ENCODE measurements at places on chromosomes 7 and 10.

DNA sequence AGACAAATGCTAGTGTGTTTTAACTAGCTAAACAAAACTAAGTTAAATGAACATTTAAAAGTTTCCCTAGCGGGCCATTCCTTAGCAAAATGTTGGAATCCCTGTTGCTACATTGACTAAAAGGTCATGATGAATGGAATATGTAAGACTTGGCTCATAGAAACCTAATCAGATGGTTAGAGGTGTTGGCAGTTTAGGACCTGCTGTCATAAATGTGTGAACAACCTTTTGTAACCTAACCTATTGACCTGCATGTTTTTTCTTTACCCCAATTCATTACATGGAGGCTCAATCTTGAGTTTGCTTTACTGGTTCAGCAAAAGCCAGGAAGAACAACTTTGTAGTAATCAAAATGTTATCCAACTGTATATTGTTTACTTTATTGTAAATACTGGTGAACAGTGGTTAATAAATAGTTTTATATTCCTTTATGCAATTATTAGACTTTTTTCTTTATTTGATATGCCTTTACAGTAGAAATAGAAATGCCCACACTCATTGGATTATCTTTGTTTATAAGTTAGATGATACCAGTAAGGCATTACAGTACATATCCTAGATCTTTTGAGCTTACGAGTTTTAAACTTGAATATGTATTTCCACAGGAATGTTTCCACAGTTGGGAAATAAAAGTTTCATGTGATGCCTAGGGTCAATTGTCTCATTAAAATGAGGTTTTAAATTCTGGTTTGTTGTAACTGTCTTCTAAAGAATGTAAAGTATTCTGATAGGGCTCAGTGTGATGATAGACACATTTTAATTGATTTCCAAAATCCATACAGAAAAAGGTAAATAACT lies 11.6 kb downstream of the CBX3 start:
- DNase-seq: no peak

GRCh38 chr7:105199386-105199785 lies 185.4 kb downstream of the KMT2E start:
- DNase-seq: no peak

DNA sequence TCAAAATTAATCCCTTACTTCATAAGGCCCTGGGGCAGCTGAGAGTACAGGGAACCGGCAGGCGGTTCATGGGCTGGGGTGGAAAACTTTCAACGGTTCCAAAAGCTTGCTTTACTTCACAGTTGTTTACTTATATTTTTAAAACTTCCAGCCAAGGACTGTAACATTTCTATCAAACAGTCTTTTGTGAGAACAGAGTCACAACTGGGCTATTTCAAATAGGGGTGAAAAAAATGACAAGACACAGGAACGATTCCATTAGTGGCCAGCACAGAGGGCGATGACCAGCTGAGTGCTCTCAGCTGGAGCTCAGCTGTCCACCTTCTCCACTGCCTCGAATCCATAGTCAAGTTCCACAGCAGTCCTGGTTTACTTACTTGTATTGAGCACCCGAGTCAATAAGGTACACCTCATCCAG lies 48.2 kb downstream of the XPNPEP1 start:
- DNase-seq: no peak

GRCh38 chr10:1376384-1376945 lies 320.3 kb downstream of the WDR37 start:
- no peak for DNase-seq

GRCh38 chr10:30818010-30818660 lies 188.6 kb upstream of the LYZL2 start:
- DNase-seq: no peak

DNA sequence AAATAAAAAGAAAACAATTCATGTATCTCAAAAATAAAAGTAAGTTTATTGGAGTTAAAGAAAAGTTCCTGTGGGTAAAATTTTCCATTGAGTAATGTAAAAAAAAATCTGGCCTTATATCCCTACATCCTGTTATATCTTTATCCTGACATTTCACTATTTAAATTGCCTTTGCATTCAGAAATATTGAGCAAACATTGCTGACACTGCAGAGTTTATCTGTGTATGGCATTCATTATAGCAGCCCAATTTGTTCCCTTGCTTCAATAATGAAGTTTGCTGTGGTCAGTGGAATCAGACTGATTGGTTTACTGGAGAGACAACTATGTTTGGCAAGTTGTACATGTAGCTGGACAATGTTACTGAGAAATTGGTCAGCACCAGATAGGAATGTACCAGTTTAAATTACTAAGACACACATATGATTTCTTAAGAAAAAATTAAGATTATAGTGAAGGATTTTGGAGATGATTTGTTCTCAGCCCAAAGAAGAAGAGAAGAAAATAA lies 271.7 kb downstream of the ANKRD7 start:
- no peak for DNase-seq

DNA sequence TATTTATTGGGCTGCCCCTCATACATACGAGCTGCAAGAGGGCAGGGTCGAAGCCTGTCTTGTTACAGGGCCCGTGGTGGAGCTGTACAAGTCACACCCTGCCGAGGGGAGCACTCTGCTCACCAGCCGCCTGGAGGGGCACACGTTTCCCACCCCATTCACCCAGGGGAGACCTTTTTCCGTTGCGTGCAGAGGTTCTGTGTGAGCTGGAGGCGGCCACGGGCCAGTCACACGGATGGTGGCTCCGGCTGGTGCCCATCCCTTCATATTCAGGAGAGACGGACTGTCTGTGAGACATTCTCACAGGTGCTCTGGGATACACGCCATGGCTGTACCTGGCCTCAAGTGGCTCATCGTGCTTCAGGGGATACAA lies 47.9 kb upstream of the FAM20C start:
- DNase-seq: no peak

DNA sequence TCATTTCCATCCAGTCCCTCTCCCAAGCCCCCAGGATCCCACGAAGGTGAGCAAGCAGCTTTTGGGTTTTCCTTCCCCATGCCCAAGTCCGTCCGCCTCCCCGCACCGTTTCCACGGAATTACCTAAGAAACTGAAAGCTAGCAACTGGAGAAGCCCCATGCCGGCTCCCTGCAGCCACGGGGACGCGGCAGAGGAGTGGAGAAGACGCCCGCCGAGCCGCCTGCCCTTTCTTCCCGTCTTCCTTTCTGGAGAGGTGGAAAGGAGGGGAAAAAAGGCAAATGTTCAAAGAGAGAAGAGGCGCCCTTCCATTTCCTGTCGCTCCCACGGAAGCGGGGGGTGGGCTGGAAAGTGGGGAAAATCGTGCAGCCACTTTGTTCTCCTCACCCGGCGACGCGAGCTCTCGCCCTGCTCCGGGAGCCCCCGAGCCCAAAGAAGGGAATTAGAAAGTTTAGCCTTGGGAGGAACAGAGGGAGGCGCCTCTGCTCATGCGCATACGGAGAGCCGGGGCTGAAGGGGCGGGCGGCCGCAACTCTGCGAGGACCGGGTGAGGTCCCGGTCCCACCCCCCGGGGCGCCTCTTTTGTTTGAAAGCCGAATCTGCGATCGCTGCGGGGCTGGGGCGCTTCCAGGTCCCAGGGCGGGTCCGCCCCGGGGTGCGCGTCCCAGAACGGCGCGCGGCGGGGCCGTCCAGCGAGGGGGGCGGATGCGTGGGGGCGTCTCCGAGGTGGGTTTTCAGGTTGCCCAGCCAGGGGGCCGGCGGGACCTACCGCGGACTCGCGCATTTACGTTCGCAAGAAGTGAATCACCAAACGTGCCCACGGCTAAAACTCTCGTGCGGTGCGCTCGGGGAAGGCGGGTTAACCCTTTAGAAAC lies at the start of gene LAMB1:
TSS of gene LAMB1 (minus strand) at position 436 of the 873 bp plus-strand sequence. CDS start at position 160, 276 bp downstream.
- peak; percentile 83 for DNase-seq

GRCh38 chr7:155489862-155490696 lies 32.1 kb downstream of the EN2 start:
- no peak for DNase-seq

- DNase-seq: no peak
Observed at GRCh38 chr7:130490888-130491804, 739 bp upstream of the MEST start.

- peak; percentile 11 for DNase-seq
Observed at GRCh38 chr7:134750083-134751062, 29.1 kb upstream of the CALD1 start.

DNA sequence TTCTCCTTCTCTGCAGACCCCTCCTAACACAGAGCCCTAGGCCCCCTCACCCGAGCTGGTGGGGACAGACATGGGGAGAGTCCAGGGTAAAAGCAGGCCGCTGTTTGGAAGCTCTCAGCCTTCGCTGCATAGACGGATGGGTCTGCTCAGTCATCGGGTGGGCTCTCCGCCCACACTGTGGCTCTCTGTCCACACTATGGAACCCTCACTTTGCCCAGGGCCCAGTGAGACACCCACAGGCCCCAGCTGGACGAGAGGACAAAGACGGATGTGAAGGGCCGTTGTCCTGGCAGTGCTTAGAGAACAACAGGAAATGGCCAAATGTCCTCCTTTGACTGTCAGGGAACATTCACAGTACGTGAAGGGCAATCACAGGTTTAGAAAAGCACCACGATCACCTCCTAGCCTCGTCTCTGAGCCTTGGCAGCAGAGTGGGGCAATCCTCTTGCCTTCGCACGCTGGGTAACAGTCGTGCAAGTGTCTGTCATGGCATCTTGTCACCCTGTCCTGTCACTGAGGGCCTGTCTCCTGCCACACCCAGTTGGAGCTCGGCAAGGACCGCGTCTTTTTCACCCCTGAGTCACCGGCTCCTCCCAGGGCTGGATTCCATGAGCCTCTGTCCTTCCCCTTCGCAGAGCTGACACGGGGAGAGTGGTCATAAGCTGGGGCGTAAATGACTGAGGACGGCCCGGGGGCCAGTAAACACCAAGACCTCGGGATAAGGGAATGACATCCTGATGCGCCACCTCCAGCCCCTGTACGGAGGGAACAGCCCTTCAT lies 80.6 kb downstream of the PRKAG2 start:
- no peak for DNase-seq

DNA sequence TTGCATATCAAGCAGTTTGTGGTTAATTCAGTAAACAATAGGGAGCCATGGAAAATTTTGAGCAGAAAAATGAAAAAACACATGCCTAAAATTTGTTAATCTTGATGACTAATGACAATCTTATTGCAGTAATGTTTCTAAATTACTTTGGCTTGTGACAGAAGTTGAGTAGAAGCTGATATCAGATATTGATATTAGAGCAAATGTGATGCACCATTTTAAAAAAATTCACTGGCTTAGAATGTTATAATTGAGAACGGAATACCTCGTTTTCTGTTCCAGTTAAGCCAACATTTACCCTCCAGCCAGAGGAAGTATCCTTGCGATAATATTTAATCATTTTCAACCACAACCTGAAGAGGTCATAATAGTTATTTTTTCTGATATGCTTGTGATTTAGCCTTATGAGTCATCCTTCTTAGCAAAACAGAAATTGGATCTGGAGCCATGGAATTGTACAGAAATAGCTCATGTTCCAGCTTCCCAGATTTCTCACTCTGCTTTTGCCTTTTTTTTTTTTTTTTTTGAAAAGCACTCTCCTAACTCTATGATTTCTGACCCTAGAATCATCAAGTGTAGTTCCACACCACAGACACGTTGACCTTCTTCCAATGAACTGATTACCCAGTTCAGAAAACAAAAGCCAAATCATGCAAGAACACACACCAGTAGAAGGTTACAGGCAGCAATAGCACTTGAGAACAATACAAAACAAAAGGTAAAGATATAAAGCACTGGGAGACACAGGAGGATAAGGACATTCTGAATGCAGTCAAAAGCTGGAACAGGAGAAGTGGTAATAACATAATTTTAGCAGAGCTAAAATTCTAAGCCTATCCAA lies 96.8 kb upstream of the PHYHIPL start:
- no peak for DNase-seq

GRCh38 chr7:134513169-134513752 lies 14.1 kb upstream of the AKR1B10 start:
- peak; percentile 4 for DNase-seq

- DNase-seq: no peak
Observed at GRCh38 chr10:16965740-16966447, 148.7 kb upstream of the RSU1 start.

- peak; percentile 51 for DNase-seq
Observed at GRCh38 chr10:96863922-96864543, 31.9 kb downstream of the LCOR start.

DNA sequence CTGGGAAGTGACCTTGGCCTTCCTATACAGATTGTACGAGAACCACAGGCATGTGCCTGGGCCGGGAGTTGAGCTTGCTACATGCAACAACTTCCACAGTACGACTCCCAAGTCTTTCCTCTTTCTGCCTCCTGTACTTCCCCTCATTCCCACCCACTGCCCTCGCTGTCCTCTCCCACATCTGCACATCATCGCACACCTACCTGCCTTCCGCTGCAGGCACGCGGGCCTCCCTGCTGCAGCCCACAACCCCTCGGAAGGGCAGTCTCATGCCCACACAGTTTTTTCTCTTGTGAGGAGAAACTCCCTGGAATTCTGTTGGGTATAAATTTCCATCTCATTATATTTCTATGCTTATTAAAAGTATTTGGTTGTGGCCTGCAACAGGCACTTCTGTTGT lies 117.2 kb downstream of the ACTR3B start:
- DNase-seq: no peak

DNA sequence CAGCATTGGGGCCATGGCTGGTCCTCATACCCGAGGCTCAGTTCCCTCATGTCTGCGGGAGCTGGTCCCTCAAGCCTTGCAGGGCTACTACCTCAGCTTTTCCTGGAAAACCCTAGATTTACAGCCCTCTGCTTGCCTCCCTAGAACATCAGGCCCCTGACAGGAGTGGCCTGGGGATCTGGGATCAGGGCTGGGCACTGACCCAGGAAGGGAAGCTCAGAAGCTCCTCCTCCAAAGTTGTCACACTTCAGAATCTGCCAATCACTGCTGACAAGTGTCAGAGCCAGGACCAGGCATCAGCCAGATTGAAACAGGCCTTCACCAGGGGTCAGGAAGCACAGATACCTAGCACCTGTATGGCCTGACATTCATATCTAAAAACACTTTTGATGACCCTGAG lies 115.2 kb downstream of the GRID1 start:
- DNase-seq: no peak

DNA sequence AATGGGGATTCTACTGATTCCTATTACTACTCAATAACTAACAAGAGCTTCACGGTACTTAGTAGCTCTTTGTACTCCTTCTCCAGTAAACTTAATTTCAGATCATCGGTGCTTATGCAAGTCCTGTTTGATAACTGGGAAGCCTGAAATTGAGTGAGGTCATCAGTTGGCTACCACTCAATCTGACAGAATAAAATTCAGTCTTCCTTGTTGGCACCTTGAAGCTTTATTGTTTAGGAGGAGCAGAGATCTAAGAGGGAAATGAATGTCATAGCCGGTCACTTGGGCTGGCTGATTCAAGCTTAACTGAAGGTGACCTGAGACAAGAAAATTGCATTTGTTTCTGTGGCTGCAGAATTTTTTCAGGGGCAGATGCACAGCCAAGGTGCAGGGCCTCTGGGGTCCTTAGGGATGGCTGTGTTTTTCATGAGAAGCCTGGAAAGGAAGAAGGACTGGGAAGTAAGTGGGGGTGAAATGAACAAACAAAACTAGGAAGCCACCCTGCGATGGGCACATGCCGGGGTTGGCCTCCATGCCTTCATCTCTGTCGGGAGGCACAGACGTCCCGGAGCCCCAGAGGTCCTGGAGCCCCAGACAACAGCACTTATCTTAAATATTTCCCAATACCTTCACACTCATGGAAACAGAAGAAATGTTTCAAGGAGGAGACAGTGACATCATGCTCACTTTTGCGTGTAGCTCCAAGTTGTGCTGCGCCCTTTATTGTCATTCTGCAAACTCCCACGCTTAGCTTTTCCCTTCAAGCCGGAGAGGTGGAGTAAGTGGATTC lies 85.0 kb upstream of the KIF5B start:
- DNase-seq: no peak

Data from NCI-H146 (cell line).